Activated CD8-positive, alpha-beta memory T cell treated with anti-CD3 and anti-CD28 coated beads for 48 hours (primary cell): ENCODE measurements at places on chromosomes 1 and 21.
A peak's percentile ranks its signal among the peaks of the same experiment; 100 is the strongest.

GRCh38 chr1:11042995-11043874 is 3.8 kb downstream of the MASP2 start:
- no peak for DNase-seq

DNA sequence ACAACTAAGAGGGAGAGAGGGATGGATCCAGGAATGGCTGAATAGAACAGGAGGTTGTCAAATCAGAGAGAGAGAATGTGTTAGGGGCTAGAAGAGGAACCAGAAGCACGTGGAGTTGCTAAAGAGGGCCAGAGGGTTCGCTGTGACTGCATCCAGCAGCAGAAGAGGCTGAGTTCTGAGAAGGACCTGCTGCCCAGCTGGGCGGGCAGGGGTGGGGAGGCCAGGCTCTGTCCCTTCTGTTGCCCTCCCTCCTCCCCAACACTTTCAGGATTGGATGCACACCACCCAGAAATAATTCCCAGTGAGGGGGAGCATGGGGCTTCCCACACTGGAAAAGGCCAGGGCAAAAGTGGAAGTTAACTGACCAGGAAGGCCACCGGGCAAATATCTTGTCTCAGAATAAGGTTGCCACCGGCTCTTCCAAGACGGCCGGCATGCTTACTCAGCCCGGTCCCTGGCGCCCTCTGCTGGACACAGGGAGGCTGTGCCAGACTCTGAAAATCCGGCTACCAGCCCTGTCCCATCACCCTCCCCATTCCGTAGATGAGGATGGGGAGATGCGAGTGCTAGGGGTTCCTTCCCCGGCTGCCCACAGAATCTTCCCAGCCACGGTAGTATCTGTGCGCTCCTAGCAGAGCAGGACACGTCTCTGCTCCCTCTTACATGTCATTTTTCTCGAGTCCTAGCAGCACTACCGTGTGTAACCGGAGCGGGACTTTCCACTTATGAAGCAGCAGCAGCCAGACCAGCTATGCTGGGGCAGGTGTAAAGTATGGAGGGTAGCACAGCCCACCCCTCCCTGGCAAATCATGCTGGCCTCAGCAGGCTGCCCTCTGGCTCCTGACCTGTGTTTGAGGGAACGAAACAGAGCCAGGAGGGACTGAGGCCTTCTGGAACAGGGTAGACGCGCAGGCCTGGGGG is 46.8 kb upstream of the A3GALT2 start:
- DNase-seq: peak; percentile 83

DNA sequence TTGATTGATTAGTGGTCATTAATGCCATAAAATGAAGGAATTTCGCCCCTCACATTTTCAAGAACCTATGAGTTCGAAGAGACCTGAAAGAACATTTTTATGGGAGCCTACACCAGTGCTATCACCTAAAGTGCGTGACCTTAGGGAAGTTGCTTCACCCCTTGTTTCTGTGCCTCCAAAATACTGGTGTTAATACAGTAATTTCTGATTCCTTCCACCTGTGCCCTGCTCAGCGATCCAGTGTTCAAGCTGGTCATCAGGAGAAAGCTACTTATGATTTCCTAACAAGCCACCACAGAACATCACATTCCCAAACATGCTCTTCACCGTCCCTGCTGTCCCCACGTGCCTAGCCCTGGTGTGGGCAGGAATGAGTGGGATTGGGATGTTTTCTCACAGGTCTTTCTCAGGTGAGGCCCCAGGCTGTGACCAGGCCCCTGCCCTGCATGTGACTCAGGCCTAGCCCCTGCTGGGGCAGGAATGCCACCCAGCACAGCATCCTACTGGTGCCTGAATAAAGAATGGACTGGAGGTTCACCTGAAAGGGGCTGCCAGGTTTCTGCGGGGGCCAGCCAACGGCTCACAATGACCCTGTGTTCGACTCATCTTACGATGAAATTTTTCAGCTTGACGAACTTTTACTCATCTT is 60.3 kb downstream of the CD247 start:
- DNase-seq: no peak

- no peak for DNase-seq
Observed at GRCh38 chr1:201493757-201494617, 12.9 kb downstream of the CSRP1 start.

DNA sequence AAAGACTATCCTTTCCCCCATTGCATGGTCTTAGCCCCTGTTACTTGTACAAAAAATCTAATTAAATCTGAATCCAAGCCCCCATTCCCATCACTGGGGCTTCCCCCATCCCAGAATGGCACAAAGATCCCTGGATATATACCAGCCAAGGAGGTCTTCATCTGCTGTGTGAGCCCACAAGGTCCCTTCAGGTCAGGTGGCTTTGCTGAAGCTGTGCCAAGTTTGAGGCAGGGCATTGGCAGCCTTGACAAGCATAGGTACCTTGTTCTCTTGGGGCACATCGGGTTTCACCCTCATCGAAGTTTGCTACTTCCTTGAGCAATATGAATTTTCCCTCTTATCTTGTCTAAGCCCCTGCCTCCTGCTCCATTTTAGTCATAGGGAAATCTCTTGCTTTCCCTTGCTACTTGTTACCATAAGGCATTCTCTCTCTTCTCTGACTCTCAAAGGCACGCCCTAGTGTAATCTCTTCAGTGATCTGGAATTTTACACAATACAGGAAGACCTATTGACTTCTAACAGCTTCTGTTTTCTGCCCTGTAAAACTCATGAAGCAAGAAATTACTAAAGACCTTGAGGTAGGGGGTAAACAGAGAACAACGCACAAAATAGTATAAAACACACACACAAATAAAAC is 71.4 kb upstream of the COG2 start:
- DNase-seq: no peak

DNA sequence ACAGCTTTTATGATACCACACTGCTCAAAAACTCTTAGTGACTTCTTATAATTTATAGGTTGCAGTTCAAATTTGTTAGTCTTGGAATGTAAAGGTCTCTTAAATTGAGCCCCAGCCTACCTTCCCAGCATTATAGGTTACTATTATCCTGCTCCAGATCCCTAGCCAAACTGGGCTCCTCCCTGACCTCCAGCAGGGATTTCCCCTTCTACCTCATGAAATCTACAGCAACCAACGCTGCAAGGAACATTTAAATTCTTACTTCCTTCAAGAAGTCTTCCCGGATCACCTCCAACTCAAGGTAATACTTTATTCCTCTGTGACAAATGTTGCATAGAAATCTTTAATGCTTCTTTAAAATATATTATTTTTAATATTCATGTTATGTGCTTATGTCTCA is 255.1 kb upstream of the C1orf105 start:
- DNase-seq: no peak

DNA sequence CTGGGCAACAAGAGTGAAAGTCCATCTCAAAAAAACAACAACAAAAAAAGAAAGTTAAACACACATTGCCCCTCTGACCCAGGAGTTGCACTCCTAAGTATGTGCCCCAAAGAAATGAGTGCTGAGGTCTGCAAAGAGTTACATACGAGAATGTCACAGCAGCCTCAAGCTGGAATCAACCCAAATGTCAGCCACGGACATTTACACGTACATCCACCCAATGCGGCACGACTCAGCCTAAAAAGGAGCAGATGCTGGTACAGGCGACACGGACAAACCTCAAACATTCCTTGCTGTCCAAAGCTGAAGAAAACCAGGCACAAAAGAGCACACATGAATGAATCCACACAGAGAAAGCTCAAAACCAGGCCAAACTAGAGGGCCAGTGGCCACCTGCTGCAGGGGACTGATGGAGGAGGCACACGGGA is 46.8 kb upstream of the ECE1 start:
- DNase-seq: no peak

- DNase-seq: no peak
Observed at GRCh38 chr1:238176441-238176840, 285.7 kb upstream of the ZP4 start.

GRCh38 chr1:245168086-245168485 is 13.3 kb downstream of the KIF26B start:
- DNase-seq: no peak

DNA sequence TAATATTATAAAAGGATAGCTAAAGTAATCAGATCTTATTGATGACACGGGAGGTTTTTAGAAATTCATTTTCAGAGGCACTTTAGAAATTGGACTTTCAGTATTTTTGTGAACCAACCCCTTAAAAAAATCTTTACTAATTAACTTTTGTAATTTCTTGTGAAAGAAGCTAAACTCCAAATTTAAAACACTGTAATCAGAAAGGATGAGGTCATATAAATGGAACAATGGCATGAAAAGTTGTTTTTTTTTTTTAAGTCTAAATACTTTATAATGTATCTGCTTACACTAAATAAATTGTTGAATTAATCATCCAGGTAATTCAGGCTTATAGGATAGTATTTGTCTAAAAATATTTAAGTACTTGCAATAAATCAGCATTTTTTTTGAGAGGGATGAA is 9.0 kb downstream of the ZBTB18 start:
- no peak for DNase-seq

GRCh38 chr1:67348586-67349252 is 41.0 kb downstream of the IL12RB2 start:
- DNase-seq: no peak

DNA sequence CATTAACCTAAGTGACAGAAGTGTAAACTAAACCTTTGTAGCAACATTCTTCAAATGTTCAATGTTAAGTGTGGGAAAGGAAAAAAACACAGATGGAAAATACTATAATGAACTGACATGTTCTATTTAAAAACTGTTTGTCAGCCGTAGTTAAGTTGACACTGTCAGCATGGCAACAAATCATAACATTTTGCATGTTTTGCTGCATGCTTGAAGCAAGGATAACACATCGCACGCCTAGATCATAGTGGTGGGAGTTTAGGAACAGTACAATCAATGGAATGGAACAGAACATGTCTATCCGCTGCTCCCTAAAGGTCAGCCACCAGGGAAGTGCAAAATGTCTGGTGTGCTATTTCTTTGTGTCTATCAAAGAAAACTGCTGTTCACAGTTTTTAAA is 62.5 kb upstream of the ESRRG start:
- no peak for DNase-seq

GRCh38 chr1:176719447-176719846 is 256.5 kb downstream of the PAPPA2 start:
- DNase-seq: no peak
